ENCODE measurements at places on chromosomes 12 and 14.

- DNase-seq: no peak
Measured at GRCh38 chr12:131117438-131118245, 163.9 kb downstream of the ADGRD1 start.

DNA sequence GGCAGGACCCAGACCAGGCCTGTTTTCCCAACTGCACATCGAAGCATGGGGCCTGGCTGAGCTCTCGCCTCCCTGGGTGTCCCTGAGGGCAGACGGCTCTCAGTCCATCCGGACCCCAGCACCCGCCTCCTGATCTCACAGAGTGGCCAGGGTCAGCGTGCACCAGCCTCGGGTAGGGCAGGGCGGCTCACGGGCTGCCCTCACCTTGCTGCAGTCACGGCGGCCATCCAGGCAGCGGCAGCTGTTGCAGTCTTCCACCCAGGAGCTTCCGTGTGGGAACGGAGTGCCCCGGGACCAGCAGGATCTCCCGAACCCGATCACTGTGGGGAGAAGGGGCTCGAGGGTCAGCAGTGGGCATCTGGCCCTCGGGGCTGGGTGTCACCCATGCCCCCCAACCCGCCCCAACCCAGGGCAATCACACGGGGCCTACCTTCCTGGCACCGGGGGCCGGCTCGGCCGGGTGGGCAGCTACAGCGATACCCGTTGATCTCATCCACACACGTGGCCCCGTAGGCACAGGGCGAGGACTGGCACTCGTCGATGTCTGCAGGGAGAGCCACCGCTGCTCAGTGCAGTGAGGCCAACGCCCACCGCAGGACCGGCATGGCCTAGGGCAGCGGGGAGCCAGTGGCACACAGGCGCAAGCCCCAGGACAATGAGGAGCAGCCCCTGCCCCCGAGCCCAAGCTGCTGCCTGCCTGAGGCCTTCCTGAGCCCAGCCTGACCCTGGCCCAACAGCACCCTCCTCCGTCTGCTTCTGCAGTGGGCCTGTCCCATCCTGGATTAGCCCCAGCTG, 22.2 kb downstream of the JAG2 start:
- DNase-seq: no peak

- DNase-seq: no peak
Measured at GRCh38 chr14:27236601-27237000, 638.8 kb upstream of the NOVA1 start.

- DNase-seq: no peak
Measured at GRCh38 chr14:31968956-31969698, 108.0 kb upstream of the ARHGAP5 start.

DNA sequence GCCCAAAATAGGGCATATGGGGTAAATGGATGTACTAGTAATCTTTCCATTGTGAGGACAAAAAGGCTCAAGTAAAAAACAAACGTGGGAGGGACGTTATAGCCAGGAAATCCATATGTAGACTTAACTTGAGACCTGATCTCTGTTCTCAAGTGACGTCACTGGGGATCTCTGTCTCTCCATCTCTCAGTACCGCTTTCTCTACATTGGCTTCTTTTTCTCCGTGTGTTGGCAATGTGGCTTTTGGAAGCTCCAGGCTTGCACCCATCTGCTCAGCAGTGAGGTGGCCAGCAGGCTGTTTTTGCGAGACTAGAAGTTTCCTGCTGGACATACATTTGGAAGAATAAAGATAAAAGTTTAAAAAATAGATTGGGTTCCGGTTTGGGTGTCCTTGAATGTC, 66.0 kb upstream of the NRXN3 start:
- DNase-seq: no peak

DNA sequence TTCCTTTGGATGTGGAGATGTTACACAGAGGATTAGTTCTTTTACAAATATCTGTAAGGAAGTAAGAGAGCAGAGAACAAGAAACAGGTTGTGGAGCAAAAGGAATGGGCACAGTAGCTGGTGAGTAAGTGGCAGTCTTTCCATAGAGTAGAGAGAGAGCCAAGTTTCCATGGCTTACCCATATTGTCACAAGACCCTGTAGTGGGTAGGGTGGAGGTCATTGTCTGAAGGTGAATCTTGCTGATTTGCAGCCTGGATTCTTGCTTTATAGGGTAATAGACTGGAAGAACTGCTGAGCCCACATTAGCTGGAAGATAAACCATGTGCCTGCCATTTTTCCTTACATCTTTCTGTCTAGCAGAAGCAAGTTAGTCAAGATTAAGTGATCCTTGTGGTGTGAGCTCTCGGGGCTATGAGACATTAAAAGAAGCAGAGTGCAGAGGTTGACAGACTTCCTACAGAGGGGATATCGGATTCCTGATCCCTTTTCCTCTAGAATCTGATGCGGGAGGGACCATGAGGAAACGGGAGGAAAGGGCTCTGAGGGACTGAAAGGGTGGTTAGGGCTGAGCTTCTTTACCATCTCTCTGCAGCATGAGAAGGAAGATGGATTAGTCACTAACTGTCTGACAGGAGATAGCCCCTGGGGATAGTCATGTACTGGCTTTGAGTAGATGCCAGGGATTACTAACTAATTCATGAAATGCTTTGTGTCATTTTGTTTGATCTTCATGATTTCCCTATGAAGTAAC, 44.0 kb upstream of the LRTM2 start:
- no peak for DNase-seq

DNA sequence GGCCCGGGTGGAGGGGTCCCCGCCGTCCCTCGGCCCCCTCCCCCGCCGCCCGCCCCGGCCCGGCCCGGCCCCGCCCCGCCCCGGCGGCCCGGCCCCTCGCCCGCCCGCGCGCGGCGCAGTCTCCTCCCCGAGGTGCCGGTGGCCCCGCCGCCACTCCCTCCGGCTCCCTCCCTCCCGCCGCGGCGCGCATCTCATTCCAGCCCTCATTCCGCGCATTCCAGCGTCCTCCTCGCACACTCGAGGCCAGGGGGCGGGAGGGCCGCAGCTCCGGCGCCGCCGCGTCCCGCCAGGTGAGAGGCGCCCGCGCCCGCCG, at the start of gene TEAD4:
TSS of gene TEAD4 (plus strand) at position 206 of the 313 bp plus-strand sequence.
- DNase-seq: peak; percentile 58

DNA sequence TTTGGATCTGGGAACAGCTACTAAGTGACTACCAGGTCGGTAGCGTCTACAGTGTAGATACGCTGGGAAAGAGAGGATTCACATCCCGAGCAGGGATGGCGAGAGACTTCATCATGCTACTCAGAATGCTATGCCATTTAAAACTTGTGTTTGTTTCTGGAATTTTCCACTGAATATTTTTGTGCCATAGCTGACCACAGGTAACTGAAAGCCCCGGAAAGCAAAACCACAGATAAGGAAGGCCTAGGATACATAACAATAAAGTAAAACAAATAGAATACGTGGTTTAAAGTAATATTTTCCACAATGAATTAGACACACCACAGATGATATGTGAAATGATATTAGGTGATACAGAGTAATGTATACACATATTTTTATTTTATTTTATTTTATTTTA, 7.9 kb upstream of the HCAR1 start:
- DNase-seq: peak; percentile 18

GRCh38 chr14:33992274-33993007, 41.6 kb upstream of the EGLN3 start:
- no peak for DNase-seq

Data from activated CD8-positive, alpha-beta memory T cell treated with anti-CD3 and anti-CD28 coated beads, Interleukin-2, amount 50 U/mL, for 48 hours (primary cell).